ENCODE measurements at places on chromosomes 16 and 17.

DNA sequence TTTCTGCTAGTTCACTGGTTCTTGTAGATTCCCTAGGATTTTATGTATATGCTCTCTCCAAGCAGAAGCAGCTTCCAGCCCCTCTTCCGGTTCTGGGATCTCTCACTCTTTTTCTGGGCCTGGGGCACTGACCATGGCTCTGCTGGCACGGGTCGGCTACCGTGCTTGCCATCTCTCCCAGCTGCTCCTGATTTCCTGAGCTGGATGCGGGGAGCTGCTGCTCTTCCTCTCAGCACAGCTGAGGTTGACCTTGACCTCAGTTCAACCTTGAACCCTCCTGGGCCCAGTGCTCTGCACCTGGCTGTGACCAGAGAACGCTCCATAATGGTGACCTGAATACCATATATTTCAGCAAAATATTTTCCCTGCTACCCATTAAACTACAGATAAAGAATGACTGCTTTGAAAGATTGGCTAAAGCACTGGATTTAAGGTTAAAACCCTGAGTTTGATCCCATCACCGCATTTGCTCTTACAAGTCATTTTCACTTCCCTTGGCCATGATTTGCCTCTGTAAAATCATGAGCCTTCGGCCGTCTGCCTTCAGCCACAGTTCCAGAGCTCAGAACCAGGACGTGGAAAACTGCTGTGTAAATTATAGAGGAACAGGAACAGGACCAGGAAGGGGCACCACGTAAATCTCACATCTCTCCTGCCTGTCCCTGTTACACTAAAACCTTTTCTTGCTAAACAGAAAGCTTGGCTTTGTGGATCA is 130.8 kb upstream of the CHMP6 start:
- no peak for DNase-seq

DNA sequence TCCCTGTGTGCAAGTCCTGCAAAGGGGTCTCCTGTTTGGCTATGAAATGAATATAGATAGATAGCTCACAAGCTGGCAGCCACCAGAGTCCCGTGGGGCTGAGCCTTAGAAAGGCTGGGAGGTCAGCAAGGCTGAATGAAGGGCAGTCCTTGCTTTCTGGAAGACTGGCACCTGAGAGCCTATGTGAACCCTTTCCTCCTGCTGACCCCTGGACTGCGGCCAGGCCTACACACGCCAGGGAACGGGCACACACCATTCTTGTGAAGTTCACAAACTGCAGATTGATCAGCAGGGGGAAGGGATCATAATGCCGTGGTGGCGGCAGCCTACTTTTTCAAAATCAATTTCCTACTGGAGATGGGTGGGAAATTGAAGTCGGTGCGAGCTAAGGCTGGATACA is 985 bp upstream of the C17orf107 start:
- DNase-seq: no peak

DNA sequence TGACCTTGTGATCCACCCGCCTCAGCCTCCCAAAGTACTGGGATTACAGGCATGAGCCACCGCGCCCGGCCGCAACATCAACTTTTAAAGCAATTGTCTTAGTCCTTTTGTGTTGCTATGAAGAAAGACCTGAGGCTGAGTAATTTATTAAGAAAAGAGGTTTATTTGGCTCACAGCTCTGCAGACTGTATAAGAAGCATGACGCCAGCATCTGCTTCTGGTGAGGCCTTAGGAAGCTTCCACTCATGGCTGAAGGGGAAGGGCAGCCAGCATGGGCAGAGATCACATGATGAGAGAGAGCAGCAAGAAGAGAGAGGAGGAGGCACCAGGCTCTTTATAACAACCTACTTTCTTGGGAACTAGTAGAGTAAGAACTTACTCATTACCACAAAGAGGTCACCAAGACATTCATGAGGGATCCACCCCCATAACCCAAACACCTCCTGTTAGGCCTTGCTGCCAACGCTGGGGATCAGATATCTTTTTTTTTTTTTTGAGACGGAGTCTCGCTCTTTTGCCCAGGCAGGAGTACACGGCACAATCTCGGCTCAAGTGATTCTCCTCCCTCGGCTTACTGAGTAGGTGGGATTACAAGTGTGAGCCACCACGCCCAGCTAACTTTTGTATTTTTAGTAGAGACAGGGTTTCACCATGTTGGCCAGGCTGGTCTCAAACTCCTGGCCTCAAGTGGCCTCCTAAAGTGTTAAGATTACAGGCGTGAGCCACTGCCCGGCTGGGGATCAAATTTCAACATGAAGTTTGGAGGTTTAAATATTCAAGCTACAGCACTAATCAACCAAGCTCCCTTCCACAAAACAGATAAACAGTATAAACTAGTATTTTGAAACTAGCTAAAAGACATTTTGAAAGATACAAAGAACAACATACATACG is 21.4 kb upstream of the GPT2 start:
- no peak for DNase-seq

GRCh38 chr16:51987519-51987918 is 559.4 kb downstream of the TOX3 start:
- DNase-seq: no peak

GRCh38 chr17:50260501-50260911 is 13.8 kb upstream of the TMEM92 start:
- DNase-seq: no peak

- DNase-seq: peak; percentile 39
These were observed 2.3 kb downstream of the LIMD2 start for GRCh38 chr17:63697341-63698286.

DNA sequence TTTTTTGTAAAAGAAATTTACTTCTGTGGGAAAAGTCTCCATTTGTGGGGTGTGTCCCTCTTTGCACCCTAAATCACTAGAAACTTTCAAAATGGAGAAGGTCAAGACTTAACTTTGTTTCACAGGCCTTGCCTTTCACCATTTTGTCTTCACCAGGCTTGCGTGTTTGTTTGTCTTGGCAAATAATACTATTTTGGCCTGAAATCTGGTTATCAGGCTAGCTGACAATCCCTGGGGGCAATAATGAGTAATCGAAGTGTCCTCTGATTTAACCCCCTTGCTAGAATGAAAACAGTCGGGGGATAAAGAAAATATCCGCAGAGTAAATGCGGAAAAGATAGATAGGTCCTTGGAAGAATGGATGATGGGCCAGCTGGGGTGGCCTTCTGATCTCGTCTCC is 34.5 kb downstream of the SLC39A11 start:
- DNase-seq: no peak

DNA sequence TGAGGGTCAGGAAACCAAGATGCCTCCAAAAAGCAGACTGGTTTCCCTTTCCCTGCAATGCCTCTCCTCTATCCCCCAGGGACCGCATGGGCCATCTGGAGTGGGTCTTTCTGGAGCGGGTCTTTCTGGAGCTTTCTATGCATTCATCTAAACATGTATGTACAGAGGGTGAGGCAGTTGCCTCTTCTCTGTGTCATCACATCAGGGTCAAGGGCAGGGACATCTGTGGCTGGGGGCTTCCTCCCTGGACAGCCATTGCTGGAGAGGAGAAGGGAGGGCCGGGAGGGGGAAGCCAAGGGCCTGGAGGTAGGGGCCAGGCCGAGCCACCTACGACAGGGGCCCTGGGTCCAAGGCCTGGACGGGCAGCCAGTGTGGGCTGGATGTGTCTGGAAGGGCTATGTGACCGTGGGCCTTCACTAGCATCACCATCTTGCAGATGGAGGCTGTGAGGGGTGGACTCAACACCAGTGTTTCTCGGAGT is 840 bp downstream of the ADCY7 start:
- peak; percentile 37 for DNase-seq

DNA sequence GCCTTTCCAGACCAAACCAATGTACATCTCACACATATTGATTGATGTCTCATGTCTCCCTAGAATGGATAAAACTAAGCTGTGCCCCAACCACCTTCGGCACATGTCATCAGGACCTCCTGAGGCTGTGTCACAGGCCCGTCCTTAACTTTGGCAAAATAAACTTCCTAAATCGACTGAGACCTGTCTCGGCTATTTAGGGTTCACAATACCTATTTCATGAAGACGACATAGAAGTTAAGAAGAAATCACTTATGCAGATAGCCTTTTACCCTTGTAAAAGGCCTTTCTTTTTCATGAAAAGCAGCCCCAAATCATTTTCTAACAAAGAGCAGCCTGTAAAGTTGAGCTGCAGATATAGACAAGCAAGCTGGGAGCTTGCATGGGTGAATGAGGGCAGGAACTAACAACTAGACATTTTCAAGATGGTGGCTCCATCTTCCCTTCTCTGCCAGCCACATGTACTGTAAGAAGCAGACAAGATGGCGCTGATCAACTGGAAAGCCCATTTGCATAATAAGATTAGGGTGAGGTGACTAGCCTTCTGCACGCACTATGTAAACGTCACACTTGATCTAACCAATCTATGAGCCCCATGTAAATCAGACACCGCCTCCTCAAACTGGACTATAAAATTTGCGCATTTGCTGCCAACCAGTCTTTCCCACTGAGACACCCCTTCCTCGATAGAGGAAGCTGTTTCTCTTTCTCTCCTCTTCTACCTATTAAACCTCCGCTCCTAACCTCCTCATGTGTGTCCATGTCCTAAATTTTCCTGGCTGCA is 4.7 kb upstream of the KDM8 start:
- DNase-seq: no peak

DNA sequence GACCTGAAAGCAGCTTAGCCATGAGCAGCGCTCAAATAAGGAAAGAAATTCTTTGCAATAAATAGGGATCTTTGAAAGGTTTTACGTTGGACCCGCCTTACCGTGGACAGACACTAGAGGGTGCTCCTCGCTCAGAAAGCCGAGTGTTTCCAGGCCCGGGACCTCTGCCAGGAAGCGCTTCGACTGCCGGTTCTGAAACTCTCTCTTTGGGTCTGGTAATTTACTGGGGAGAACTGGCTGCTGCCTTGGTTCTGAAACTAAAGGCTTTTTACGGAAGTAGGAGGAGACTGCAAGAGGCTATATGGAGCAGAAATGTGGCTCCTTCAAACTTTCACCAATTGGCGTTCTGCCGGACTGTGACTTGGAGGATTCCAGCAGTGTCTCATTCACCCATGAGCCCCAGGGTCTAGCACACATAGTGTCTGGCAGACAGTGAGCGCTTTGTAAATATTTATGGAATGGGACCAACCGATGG is 45.6 kb upstream of the HOXB9 start:
- DNase-seq: peak; percentile 51

GRCh38 chr17:27649929-27650328 is 18.9 kb downstream of the LGALS9 start:
- DNase-seq: no peak

DNA sequence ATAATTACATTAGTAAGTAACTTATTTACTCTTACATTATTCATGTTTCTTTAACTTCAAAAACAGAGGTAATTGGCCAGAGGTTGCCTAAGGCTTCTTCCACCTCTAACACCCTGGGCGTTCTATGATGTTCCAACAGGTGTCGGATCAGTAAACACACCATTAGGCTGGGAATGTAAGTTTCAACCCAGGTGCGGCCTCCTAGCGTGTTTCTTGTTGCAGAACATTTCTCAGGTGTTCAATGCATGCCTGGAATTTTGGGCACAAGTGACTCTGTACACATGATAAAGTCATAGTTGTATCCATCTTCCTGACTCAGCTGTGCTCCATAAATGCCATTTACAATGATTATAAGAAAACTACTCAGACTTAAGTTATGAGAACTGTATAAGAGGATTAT is 1.0 kb downstream of the KRTAP2-2 start:
- DNase-seq: no peak

- no peak for DNase-seq
These were observed 57.5 kb downstream of the CYB5B start for GRCh38 chr16:69481901-69482341.

- DNase-seq: no peak
These were observed 251.8 kb downstream of the MAF start for GRCh38 chr16:79348521-79349306.

GRCh38 chr17:15468126-15468525 is 705 bp upstream of the CDRT4 start:
- DNase-seq: no peak

- DNase-seq: no peak
These were observed 70.2 kb upstream of the NETO2 start for GRCh38 chr16:47213761-47214440.

- no peak for DNase-seq
These were observed 3.1 kb downstream of the VAMP2 start for GRCh38 chr17:8159459-8160223.

DNA sequence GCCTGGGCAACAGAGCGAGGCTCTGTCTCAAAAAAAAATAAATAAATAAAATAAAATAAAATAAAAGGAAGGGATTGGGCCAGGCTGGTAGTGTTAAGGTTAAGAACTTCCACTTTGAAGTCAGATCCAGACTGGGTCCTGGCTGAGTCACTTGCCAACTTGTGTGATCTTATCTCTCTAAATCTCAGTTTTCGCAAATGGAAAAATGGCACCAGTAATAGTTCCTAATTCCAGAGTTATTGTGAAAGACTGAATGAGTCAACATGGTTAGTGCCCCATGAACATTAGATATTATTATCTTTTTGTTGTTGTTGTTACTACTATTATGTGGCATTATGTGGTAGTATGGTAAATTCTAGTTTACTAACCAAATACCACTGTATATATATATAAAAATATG is 188.0 kb upstream of the AXIN2 start:
- no peak for DNase-seq

DNA sequence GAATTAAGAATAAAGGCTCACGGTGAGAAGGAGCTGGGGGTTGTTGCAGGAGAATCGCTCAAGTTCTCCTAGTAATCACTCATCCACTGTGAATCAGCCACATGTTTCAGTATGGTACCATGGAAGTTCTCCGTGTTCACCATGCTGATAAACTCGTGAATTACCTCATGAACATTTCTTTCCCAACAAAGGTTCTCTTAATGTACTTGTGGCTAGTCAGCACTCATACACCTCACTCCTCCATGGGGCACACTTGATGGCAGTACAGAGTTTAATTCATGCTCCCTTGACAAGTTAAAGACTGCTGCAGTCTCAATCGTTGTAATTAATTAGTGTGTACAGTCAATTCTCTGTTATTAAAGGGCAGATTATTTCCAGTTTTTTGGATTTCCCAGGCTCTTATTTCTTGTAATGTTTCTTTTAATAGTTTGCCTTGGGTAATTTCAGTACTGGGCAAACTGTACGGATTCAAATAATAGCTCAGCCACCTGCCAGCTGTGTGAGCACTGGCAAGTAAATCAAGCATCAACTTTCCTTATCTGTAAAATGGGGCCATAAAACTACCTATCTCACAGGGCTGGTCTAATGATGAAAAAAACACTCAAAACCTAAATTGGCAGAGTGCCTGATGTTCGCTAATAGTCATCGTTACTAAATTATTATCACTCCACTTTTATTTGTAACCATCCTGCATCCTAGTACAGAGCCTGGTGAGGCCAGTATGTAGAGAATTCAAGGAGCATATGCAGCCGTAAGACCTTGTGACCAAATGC is 6.1 kb downstream of the GOT2 start:
- no peak for DNase-seq

GRCh38 chr16:28181515-28181914 is 30.2 kb downstream of the XPO6 start:
- DNase-seq: no peak

All from NCI-H1694 (cell line).